ENCODE measurements at places on chromosomes 1 and 21.
A peak's percentile ranks its signal among the peaks of the same experiment; 100 is the strongest.

- no peak for DNase-seq
Observed at GRCh38 chr1:162189345-162189744, 119.9 kb downstream of the NOS1AP start.

DNA sequence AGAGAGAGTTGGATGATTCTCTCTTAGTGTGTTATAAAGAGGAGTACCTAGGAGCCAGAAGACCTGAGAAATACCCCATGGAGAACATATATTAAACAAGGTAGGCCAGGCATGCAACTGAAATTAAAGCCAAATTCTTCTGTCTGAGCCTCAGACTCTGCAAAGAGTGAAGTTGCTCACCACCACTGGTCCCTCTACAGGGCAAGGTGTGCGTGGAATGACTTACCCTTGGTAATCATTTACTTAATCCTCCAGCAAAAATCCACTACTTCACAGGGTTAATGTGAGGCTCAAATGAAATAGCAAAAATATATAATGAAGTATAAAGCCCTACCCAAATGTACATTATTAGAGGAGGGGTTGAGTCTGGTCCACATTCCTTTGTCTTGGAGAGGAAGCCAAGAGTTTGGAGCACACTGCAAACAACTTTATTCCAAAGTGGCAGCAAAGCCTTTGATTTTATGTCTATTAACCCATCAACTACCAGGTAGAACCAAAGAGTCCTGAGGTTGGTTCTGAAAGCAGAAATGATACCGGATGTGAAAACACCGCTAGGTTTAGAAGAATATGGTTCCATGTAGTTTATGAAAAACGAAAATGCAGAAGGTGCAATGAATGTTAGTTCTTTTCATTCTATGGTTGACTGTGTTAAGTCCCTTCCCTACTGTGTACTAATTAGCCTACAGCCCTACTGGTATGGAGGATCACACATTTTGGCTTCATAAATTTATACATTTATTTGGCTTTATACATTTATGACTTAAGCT, 8.5 kb downstream of the SSR2 start:
- DNase-seq, result no peak

DNA sequence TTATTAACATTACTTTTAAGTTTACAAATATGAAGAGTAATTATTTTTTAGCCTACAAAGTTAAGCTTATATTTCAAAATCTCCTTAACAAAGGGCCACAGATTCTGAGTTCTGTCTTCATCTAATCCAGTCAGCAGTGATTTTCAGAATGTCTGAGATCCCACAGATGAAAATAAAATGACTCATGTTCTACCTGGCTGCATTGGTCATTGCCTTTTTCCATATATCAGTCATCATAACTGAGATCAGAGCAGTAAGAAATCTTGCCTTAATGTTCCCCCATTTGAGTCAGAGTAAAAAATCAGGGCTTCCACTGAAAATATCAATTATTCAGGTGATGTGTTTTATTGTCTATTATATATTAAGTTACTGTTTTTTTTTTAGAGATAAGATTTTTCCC, 416.1 kb downstream of the MRPL39 start:
- no peak for DNase-seq

GRCh38 chr1:37127254-37127748, 93.0 kb upstream of the GRIK3 start:
- no peak for DNase-seq

DNA sequence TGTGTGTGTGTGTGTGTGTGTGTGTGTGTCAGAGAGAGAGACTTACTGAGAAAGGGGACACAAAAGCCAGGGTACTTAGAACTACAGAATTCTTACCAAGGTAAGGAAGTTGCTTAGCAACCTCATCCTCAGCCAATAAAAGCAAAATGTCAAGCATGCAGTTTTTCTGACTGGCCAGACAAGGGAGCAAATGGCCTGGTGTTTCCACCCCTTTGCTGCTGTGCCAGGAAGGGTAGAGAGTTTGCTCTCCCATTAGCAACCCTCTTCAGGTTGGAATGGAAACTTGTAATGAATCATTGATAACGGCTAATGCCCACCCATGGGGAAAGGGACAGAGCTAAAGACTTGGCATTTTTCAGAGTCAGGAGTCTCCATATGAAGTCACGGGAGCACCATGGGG, 10.6 kb downstream of the RXRG start:
- DNase-seq, result no peak

DNA sequence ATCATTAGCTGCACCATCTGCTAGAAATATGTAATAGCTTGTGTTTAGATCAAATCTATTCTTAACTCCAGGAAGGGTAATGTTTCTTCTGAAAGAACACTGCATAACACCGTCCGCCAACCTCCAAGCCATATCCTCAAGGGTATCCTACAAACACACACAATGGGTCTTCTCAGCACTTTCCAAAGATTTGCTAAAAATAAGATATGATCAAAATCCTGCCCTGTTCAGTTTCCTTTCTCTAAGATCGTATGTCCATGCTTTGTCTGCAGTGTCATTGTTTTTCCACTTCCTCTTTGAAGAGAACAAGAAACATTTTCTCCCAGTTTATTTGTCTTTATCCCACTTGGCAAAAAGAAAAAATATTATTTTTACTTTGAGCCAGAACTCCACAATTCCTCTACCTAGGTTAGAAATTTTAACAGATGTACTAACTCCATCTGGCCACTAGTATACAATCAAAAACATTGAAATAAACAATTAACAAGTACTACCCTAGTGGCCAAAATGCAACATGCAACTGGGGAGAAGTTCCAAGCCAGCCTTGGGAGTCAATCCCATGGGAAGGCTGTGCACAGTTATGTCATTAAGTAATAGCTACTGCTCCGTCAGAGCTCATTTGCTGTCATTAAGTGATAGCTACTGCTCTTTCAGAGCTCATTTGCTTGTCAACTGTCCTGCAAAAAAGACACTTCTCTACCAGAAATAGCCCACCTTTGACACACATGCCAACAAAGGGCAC, 37.8 kb downstream of the FRRS1 start:
- peak; percentile 18 for DNase-seq

- no peak for DNase-seq
Observed at GRCh38 chr1:20071416-20071815, 1.4 kb downstream of the PLA2G5 start.

GRCh38 chr1:66575739-66576138, 41.8 kb downstream of the SGIP1 start:
- no peak for DNase-seq

DNA sequence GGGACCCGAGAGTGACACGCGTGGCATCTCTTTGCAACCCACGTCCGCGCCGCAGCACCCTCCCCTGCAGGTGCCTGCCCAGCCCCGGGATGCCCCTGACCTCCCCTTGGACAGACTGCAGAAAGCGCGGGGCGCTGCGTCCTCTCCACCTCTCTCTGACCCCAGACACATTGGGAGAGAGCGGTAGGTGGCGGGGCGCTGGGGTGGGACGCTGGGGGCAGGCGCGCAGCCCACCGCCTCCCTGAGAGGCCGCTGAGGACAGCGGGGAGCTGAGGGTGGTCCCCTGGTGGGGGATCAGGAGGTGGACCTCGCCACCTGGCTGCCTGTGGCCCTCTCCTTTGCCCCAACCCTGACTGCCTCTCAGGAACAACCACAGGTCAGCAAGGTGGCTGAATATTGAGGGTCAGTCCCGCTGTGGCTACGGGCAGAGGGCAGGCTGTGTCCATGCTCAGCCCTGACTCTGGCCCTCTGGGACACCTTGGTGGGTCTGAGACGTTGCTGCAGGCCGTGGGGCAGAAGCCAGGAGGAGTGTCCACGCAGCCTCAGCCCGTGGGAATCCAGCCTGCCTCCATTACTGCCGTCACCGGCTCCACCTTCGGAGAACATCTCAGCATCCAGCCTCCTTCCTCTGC, 761 bp upstream of the UBE2J2 start:
- DNase-seq, result no peak

DNA sequence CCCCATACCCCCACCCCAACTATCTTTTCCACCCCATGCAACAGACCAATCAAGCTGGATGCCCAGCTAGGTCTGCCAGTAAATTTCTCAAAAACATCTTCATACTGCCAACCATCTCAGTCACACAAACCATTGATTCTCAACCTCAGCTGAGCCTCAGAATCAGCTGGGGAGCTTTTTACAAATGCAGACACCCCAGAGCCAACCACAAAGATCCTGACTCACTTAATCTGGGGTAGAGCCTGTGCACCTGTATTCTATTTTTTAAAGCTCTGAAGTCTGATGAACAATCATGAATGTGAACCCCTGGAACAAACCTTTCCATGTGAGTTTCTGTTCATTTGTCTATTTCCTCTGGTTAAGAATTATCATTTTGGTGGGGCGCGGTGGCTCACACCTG, 66.0 kb downstream of the ZNF281 start:
- no peak for DNase-seq

GRCh38 chr1:11384170-11384554, 94.8 kb upstream of the DISP3 start:
- no peak for DNase-seq

DNA sequence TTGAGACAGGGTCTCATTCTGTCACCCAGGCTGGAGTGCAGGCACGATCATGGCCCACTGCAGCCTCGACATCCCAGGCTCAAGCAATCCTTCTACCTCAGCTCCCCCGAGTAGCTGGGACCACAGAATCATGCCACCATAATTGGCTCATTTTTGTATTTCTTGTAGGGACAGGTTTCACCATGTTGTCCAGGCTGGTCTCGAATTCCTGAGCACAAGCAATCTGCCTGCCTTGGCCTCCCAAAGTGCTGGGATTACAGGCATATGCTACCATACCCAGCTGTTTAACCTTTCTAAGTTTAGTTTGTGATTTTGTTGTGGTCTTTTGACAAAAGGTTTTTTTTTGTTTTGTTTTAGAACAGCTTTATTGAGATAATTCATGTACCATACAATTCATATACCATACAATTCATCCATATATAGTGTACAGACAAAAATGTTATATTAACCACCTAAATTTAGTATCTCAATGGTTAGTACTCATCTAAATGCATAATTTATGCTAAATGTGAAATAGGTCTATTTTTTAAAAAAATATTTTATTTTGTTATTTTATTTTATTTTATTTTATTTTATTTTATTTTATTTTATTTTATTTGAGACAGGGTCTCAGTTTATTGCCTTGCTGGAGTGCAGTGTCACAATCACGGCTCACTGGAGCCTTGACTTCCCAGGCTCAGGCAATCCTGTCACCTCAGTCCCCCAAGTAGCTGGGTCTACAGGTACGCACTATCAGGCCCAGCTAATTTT, 8.9 kb downstream of the ZMPSTE24 start:
- no peak for DNase-seq

- DNase-seq, result no peak
Observed at GRCh38 chr21:27690426-27690825, 723.5 kb upstream of the ADAMTS5 start.

- DNase-seq, result no peak
Observed at GRCh38 chr1:212473729-212474128, 41.0 kb downstream of the NENF start.

DNA sequence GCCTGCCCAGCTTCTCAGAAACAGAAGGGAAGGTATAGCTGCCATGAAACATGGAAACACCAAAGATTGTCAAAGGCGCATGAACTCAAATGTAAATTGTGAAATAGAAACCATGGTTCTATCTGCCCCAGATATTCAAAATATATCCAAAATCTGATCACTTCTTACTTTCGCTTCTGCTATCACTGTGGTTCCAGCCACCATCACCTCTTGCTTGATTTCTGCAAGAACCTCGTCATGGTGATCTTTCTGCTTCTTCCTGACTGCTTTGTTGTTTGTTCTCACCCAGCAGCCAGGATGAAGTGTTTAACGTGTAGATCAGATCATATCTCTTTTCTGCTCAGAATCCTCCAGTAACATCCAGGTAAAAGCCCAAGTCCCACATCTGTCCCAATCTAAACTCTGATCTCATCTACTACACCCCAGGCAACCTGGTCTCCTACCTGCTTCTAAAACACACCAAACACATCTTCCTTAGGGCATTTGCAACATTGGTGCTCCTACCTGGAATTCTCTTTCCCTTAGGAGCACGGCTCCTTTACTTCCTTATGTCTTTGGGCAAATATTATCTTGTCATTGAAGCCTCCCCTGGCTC, 10.5 kb upstream of the LMO4 start:
- no peak for DNase-seq

DNA sequence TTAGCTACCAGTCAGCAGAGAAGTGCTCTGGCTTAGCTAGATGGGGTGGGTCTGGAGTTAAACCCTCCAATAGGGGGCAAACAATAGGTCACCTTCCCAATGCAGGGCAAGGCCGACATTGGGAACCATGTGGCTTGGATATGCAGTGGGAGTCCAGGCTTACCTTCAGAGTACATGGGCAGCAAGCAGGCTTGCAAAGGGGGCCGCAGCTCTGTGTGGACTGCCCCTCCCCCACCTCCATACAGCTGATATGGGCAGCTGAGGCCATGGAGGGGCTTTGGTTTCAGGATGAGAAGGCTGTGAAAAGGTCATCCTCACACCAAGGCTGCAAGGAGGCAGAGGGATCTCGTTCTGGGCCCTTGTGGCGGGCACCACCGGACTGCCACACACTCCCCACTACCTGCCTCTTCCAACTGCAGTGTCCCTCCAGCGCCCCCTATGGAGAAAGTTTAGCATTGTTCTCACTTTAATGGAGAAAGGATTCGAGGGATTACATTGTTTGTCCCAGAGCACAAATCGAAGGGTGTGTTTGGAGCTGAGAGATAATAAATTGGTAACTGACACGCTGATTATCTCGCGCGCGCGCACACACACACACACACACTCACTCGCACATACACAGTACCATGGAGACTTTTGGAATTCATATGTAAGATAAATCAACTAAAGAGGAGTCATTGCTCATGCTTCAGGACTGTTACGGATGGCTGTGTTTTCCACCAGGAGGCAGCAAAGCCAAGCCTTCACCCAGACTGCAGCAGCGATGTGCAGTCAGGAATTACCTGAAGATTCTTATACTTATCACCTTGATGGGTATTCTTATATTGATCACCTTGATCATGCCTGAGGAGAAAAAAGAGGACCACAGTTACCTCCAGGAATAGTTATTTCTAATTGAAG, 7.0 kb upstream of the SMCP start:
- DNase-seq, result peak; percentile 9

DNA sequence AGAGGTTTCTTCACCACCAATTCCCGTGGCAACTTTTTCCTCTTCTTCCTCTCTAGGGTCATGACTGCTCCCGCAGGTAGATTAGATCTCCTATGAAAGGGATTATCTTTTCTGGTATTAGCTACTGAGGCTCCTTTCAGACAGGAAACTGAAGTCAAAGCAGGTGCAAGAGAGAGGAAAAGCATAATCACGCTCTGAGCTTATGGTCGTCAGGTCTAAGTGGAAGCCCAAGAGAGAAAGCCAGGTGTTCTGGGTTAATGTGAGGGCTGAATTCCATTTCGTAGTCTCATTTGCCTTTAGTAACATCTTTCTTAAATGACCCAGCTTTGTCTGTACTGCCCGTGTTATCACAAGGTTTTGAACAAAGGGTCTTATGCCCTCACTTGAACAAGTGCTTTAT, 8.3 kb upstream of the MAP3K21 start:
- DNase-seq, result no peak

DNA sequence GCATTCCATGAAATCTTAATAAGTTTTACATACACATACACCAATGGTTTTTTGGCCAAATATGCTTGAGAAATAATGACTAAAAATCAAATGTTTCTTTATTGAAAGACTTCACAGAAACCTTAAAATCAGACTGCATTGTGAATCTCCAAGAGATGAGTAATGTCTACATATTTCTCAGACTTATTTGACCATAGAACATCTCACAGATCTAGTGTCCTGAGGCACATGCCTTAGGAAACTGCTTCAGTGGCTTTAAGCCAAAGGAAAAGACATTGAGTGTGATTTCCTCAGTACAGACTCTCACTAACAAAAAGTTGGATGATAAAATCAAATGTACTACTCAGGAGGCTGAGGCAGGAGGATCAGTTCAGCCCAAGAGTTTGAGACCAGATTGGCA, 6.2 kb upstream of the C1orf105 start:
- DNase-seq, result no peak

- peak; percentile 10 for DNase-seq
Observed at GRCh38 chr1:76901158-76901767, 34.0 kb downstream of the ST6GALNAC5 start.
